ENCODE measurements at places on chromosomes 7 and 10.

GRCh38 chr7:106420210-106420609 is 135.4 kb upstream of the NAMPT start:
- DNase-seq = no peak

GRCh38 chr10:5402798-5403197 is 1.8 kb downstream of the TUBAL3 start:
- DNase-seq = no peak

DNA sequence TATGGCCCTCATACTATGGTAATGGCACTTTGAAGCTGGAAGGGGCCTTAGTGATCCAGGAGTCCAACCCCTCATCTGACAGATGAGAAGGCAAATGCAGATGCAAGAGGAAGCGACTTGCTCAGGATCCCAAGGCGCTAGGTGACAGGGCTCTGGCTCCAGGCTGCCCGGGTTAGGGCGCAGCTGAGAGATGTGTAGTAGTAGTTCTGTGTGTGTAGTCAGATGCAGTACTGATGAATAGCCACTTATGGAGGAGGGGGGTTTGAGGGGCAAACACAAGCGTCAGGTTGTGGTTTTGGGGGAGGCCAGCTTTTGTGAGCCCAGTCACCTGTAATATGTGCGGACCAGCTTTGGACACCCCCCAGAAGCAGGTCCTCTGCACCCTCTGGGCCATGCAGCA is 4.8 kb downstream of the ADRA2A start:
- no peak for DNase-seq

DNA sequence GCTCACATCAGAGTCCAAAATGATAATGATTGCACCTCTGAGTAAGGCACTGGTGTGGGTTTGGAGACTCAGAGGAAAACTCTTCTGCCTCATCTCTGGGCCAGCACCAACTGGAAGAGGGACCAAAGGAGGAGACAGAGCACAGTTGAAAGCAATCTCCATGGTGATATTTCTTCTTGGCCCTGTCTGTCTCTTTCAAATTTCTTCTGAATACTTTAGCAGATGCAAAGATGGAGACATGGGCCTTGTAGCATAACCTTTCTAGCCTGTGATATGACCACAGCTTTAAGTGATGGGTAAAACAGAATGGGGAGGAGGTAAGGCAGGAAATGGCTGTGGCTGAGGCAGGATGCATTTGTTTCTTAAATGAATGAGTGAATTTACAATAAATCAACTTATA is 12.2 kb upstream of the GIMAP7 start:
- no peak for DNase-seq

DNA sequence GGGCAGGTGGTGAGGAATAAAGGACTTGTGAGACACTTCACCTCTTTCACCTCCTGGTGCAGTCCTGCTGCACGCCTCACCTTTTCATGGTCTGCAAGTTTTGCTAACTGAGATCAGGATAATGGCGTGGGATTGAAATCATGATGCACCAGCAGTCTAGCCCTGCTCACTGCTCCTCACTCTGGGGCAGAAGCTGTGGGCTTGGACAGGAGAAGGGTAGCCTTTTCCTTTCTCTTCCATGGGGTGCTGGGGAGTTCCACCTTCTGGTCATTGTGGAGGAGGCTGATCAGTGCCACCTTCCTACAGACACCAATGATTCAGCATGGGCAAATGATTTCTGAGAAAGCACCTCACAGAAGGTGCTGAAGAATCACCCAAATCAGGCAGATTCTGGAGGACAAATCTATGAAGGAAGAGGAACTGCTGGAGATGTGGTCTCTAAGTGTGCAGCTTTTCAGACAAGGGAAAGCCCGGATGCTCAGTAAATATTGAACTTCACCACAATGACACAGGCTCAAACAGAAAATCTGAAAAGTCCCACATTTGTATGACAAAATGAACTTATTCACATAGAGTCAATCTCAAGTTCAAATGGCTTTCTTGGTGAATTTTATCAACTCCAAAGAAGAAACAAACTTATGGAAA is 19.7 kb downstream of the MBL2 start:
- DNase-seq = no peak

GRCh38 chr10:48708144-48708543 is 23.5 kb downstream of the WDFY4 start:
- DNase-seq = no peak

GRCh38 chr10:113153493-113154102 is 203.6 kb downstream of the TCF7L2 start:
- DNase-seq = no peak

DNA sequence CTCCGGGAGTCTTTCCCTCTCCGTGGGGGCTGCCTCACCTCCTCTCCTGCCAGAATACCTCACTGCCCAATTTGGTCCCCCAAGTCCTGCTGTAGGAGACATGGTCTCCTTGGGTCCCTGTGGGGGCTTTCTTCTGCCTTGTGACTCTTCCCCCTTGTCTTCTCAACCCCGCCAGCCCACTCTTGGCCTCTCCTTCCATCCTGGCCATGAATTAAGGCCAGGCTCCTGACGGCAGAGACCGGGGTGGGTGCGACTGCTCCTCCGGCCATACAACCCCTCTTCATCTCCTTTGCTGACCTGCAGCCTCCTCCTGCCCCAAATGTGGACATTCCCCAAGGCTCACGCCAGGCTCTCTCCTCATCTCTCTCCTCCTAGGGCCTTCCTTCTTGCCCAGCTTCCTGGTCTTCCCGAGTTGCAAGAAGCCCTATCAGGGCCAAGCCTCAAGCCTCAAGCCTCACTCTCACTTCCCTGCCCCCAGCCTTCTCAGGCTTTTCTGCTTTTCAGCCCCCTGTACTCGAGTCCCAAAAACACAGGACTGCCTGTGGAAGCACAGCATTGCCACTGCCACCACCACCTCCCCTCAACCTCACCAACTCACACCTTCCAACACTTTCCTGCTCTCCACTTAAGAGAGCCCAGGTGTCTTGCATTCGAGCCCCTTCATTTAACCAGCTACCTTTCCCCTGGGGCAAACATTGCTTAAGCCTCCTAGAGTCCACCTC is 1.3 kb downstream of the PNLIPRP2 start:
- DNase-seq = no peak

DNA sequence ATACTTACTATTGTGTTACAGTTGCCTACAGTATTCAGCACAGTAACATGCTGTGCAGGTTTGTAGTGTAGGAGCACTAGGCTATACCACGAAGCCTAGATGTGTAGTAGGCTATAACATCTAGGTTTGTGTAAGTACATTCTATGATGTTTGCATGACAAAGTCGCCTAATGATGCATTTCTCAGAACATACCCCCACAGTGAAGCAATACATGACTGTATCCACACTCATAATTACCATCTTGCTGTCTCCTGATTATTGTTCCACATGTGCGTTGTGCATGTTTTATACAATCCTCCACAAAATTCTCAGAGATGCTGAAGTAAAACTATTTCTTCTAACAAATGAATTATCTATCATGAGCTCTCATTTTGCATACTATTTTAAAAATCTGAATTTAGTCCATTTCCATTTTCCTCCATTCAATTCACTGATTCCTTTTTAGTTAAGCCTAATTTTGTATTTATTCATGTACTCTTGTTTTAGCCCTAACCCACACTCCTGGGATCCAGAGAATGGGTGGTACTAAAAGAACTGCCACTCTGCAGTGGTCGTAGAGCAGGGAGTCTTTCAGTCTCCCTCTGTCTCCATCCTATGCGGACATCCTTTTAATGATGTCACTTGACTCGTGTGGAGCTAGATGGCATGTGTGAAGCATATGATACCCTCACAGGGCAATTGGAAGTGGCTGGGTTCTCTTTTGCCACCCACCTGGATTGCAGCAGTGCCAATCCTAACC is 67.6 kb upstream of the CAV2 start:
- DNase-seq = no peak

- no peak for DNase-seq
These were observed 668.2 kb upstream of the IGFBP3 start for GRCh38 chr7:46589286-46589685.

DNA sequence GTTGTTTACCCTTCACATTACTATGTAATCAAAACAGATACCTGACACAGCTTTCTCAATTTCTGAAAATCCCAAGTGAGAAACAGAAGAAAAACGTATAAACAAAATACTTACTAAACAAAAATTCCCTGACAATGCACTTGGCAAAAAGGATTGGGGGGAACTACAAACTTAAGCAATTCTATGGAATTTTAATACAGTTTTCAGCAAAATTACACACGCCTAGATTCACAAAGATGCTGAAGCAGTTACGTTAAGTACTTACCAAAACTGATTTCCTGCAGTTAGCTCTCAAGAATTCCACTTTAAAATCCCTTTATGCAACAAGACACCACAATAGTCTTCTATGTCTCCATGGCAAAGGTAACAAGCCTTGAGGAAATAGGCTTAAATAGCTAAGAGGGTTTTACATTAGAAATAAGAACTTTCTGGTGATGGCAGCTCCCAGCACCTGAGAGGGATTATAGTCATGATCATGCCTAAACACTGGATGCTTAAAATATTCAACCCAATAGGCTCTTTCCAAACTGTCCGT is 10.8 kb downstream of the TOMM7 start:
- DNase-seq = no peak

DNA sequence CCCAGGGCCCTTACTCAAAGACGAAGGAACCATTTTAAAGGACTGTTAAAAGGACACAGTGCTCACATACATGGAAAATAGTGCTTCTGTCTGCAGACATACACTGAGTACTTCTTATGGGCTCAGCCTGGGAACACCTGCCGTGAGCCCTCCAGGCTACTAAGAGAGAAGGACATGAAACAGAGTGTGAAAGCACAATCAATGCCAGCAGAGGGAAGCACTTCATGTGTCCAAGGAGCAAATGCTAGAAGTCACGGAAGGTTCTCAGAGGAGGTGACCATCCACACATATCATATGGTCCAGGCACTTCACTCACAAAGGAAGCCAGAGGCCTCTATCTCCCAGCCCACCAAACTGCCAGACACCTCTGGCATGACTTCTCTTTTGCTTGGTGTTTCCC is 15.5 kb downstream of the ELMO1 start:
- no peak for DNase-seq

GRCh38 chr10:667096-667495 is 22.4 kb downstream of the DIP2C start:
- DNase-seq = peak; percentile 43

- no peak for DNase-seq
These were observed at the start of gene TACC2 for GRCh38 chr10:121988361-121989324. TSS of gene TACC2 (plus strand) at chr10:121989163. CDS start at chr10:122021982, 32,819 bp downstream.

DNA sequence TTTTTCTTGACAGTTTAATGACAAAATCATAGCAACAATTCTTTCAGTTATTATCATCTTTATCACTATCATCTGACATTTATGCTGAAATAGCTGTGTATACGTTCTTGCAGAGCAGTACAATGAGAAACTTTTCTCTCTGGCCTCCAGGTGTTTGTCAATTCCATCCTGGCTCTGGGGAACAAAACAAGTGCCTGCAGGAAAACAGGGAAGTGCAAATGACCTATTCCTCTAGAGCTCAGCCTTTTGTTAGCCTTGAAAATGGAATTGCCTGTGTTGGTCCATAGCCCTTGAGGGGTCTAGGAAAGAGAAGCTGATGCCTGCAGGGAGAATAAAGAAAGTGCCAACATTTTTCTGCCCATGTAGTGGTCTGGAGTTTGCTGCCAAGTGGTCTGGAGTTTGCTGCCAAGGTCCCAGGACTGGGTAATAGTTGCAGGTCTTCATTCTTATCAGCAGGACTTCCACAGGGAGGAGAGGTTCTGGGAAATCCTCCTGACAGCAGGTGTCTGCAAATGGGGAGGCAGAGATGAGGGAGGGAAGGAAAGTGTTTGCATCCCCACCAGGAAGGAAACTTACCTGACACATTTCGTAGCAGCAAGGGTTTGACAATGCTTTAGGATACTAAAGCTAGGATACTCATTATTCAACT is 10.1 kb upstream of the CSTF2T start:
- no peak for DNase-seq
